Muscle of back (tissue), 13 donors: ENCODE measurements at places on chromosomes 5 and 9. TPM values are rescaled to one million over a fixed set of nuclear protein-coding genes. Genes with fewer than 3 reads are reported as not detected.

CA9 gene
- polyA plus RNA-seq = 0.96 TPM

MYOT gene
- 346 TPM for polyA plus RNA-seq

BTNL8 gene
- polyA plus RNA-seq = 0.10 TPM

SPRY4 gene
- polyA plus RNA-seq = 64.0 TPM

PTTG1 gene
- polyA plus RNA-seq = 33.4 TPM

HTR4 gene
- not detected for polyA plus RNA-seq

- no peak for DNase-seq
Measured at GRCh38 chr5:114243972-114244317, 117.9 kb upstream of the KCNN2 start.

DNA sequence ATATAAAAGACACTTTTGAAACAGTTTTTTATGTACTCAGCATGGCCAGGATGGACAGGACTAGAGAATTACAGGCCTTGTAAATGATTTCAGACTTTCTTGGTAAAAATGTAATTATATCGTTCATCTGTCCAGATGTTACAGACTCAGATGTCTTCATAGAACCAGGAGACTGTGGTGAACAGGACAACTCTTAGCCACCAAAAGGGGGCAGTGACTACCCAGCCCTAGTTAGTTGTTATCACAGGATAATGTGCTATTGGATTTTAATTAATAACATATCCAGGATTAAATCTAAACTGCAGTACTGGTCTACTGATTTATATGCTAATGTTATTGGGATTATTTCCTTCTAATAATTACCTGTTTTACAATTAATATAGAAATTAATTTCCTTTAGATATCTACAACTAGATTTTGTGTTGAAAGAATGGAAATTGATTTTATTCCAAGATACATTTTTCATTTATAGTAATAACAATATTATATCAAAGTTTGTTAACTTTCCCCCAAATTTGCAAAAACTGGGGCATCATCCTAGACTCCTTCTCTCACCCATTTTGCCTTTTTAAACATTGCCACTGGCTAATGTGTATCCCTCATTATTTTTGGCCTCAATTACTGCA, 99.4 kb downstream of the MTREX start:
- DNase-seq = peak; percentile 34

STK32A gene
- 0.66 TPM for polyA plus RNA-seq

CDHR2 gene
- polyA plus RNA-seq = 0.59 TPM

DNA sequence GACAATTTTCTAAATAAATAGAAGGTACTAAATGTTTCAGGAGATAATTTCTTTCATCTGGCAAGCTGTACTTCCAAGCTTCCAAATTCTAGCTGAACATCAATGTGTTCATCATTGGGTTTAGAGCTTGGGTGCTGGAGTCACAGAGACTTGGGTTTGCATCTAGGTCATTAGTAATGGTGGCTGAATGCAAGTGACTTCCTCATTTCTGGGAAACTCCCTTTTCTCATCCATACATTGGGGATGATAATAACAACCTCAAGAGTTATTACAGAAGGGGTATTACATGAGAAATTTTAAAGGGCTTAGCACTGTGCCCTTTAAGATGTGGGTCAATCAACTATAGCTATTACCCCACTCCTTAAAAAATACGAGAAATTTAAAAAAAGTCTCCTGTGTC, 41.1 kb upstream of the KLF4 start:
- no peak for DNase-seq

GABRA1 gene
- polyA plus RNA-seq = not detected

DNA sequence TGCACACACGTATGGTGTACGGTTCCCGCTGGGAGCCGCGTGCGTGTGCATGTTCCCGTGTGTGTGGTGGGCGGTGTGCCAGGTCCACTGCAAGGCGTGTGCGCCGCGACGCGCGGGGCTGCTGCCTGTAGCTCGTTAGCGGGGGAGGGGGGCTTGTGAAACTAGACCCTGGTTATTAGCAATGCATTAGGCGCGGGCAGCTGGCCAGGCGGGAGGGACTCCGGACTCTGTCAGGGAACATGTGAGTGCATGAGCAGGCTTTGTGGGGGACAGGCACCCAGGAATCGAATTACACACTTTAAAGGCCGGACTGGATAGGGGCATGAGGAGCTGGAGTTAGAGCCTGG, 32.2 kb upstream of the ENHO start:
- peak; percentile 76 for DNase-seq

- DNase-seq = no peak
Measured at GRCh38 chr9:18296702-18297055, 177.3 kb upstream of the ADAMTSL1 start.

- peak; percentile 49 for DNase-seq
Measured at GRCh38 chr5:176716320-176716719, 69.0 kb downstream of the TSPAN17 start.

DNA sequence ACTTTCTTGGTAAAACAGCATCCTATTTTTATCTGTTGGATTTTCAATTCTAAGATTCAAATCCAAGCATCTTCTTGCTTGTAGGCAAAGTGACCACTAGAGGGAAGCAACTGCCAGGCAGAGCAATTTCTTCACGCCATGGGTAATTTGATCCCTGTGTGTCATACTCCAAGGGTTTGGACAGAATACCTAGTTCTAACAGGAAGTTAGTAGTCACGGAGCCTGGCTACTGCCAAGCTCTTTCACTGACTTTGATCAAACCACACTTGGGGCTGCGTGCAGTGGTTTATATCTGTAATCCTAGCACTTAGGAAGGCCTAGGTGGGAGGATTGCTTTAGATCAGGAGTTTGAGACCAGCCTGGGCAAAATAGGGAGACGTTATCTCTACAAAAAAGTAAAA, 473.6 kb upstream of the TNC start:
- DNase-seq = peak; percentile 97

DNA sequence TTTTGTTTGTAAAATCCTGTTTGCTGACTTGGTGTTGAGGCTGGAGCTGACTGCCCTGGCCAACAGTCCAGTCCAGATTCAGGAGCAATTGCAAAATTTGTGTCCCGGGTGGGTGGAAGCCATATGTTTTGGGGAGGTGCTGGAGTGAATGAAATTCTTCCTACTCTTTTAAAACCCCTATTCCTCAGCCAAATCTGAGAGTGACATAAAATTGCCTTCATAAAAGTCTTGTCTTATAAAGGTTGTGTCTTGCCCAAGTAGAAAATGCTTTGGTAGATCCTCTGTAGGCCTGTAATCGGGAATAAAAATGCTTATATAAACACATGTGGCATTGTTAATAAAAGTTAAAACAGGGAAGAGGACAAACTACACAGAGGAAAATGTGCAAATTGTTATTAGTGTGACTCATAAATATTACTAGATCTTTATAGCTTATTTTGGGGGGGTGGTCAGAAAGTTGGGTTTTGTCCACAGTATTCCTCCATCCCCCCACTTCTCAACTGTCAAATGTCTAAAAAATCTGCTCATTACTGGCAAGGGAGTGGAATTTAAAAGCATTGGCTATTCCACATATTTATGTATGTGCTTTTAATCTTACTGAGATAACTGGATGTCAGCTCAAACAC, 45.6 kb downstream of the NNT start:
- DNase-seq = no peak

SPINK1 gene
- polyA plus RNA-seq = not detected

DNA sequence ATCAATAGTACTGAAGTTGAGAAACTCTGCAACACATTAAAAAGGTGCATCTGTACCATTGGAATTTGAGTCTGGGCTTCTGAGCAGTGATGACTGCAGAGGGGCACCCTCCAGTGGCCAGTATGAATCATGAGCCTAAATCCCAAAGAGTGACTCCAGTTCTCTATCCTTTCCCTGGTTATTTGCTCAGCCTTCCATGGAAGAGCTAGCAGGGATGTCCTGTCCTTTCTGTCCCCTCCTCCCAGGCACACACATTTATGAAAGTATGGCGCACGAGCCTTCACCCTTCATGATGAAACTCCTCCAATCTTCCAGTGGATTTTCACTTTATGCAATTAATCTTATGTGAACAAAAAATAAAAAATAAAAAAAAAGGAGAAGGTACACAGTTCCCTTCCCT, 81.0 kb downstream of the ESM1 start:
- no peak for DNase-seq

GRCh38 chr9:132041798-132042197, 37.9 kb downstream of the MED27 start:
- no peak for DNase-seq

FSTL4 gene
- polyA plus RNA-seq = 2.0 TPM

ANXA1 gene
- polyA plus RNA-seq = 283 TPM

DNA sequence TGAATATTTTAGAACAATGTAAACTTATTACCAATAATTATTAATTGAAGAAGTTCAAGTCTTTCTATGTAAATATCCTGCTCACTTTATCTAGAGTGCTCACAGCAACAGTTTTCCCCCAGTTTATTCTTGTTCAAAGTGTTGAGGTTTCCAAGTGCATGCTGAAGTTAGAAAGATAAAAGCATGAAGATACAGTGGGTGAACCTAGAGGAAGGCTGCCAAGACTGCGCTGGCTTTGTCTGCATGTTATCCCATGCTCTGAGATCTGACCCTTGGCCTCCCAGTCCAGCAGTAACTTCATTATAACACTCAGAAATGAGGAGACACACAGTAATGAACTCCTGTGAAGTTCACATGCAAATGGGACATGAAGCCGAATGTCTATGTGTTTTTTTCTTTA, 76.0 kb upstream of the PIP5K1B start:
- DNase-seq = no peak

TMC1 gene
- polyA plus RNA-seq = 0.91 TPM

SH3TC2 gene
- 2.3 TPM for polyA plus RNA-seq

- DNase-seq = no peak
Measured at GRCh38 chr9:17928768-17929167, 349.9 kb downstream of the SH3GL2 start.

SLC23A1 gene
- polyA plus RNA-seq = 0.44 TPM

DNA sequence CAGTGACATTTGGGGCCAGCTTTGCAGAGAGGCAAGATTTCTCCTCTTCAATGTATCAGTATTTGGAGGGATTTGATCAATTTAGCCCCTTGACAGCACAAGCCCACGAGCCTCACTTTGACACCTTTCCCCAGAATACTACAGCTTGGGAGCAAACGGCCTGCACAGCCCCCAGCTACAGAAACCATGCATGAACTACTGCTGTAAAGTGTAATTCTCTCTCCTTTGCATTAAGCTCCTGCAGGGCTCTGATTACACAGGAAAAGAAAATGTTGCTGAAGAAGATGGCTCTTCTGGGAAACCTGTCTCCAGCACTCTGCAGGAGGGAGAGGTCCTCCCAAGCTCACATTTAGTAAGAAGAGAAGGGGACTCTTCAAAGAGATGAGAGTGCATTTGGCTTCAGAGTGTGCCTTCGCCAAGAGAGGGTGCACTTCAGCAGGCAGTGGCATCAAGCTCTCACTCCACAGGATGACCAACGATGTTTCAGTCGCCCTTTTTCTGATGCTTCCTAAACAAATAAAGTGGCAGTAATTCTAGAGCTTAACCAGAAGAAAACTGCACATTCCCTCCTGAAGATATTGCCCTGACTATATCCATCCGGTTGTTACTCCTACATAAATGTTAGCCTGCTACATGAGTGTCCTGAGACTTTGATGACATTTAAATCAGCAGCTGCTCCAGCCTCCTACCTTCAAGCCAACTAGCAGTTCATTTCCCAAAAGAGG, 272.2 kb downstream of the AUH start:
- DNase-seq = no peak

DNA sequence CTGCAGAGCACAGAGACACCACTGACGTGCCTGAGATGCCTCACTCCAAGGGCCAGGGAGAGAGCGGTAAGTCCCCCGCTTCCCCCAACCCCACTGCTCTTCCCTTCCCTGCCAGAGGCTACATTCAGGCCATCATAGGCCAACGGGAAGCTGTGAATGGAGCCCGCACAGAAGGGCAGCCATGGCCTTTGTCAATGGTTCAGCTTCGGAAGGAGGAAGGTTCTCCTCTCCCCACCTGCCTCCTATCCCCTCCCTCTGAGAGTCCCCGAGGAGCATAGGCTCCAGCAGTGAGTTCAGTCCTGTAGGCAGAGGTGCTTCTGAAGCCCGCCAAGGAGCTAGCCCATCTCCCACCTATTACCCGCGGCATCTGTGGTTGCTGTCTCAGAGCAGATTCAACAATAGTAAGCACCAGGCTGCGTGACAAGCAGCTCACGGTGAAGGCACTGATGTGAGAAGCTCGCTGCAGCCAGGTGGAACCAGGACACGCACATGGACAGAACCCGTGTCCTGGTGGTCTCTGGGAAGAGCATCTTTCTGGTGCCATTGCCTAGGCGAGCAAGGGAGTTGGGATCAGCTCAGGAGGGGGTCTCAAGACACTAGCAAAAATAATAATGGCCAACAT, 15.9 kb downstream of the QRFP start:
- DNase-seq = no peak

- DNase-seq = no peak
Measured at GRCh38 chr5:6941631-6942030, 228.4 kb downstream of the TENT4A start.

DNA sequence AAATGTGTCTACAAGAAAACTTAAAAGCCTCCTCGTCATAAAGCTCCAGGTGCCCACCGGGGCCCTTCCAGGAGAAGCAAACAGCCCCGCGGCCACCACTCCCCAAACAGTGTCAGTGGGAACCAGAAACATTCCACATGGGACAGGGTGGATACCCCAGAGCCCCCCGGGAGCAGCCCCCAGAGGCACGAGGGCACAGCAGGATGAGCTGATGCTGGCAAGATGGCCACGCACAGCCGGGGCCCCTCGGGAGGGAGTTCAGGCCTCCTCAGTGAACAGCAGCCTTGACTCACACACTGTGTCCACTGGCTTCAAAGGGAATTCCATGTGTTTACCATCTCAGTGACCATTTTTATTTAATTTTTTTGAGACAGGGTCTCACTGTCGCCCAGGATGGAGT, 10.5 kb downstream of the EXD3 start:
- DNase-seq = no peak

DNA sequence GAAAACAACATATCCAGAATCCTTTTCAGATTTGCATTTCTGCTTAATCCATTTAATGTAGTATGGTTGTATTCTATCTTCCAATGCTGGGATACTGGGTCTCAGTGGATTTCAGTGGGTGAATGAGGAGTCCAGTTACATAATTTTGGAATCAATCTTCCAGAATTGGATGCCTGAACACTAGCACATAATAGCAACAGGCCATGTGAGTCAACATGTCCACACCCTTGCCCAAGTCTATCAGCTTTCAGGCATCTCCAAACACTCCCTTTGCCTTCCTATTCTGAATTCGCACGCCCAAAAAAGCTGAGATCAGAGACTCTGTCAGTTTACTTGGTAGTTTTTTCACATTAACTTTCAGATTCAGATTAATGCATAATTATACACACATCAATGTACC, 202.6 kb downstream of the TSSK1B start:
- no peak for DNase-seq

DBH gene
- 0.42 TPM for polyA plus RNA-seq

NUTM2G gene
- 0.46 TPM for polyA plus RNA-seq

GRCh38 chr5:170787216-170787615, 3.7 kb downstream of the GABRP start:
- no peak for DNase-seq

PCDHGC4 gene
- polyA plus RNA-seq = 1.9 TPM
